Neural progenitor cell (in vitro differentiated cells): ENCODE measurements at places on chromosomes 13 and 19.

DNA sequence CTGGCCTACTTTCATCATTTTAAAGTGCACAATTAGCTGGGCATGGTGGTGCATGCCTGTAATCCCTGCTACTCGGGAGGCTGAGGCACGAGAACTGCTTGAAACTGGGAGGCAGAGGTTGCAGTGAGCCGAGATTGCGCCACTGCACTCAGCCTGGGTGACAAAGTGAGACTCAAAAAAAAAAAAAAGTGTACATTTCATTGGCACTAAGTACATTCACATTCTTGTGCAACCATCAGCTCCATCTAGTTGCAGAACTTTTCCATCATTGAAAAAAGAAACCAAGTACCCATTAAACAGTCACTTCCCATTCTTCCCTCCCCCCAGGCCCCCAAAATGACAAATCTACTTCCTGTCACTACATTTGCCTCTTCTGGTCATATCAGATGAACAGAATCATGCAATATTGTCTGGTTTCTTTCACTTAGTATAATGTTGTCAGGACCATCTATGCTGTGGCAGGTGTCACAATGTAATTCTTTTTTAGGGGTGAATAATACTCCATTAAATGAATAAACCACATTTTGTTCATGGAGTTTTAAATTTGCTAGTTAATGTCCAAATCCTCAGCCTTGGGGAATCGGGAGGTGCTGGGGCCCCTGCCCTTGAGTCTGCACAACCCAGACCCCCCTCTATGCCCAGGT lies 7.4 kb upstream of the SIGLEC11 start:
- DNase-seq, result no peak

GRCh38 chr19:48926909-48927308 lies 6.6 kb upstream of the DHDH start:
- DNase-seq, result no peak

- DNase-seq, result peak; percentile 96
Measured at GRCh38 chr19:32677657-32678056, 2.0 kb downstream of the RGS9BP start.

GRCh38 chr13:81207231-81207630 lies 866.3 kb upstream of the SPRY2 start:
- DNase-seq, result no peak

GRCh38 chr19:29724746-29725145 lies 9.7 kb upstream of the C19orf12 start:
- no peak for DNase-seq

GRCh38 chr19:19319732-19320360 lies 463 bp downstream of the SUGP1 start:
- no peak for DNase-seq

GRCh38 chr19:56423985-56424353 lies 19.8 kb downstream of the ZNF583 start:
- DNase-seq, result no peak

GRCh38 chr13:98475522-98475921 lies 101.4 kb downstream of the STK24 start:
- peak; percentile 93 for DNase-seq

DNA sequence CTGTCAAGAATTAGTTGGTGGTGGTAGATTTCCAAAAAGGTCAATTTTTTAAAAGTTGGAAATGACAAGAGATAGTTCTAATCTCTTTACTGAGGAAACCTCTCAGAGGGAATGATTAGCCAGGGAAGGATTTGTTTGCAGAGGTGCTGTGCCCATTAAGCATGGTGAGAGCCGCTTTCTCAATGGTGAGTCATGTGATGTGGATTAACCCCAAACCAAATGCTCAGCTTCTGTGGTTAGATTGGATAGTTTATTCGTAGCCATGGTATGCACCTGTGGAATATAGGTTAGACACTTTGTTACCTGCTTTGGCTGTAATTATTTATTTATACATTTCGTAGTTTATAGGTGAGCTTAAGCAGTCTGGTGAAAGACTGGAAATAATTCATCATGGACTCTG lies 7.1 kb downstream of the HNRNPM start:
- peak; percentile 40 for DNase-seq

GRCh38 chr13:70889163-70889562 lies 780.9 kb upstream of the KLHL1 start:
- DNase-seq, result no peak

GRCh38 chr13:63044589-63045313 lies 1629.1 kb upstream of the PCDH20 start:
- peak; percentile 7 for DNase-seq

DNA sequence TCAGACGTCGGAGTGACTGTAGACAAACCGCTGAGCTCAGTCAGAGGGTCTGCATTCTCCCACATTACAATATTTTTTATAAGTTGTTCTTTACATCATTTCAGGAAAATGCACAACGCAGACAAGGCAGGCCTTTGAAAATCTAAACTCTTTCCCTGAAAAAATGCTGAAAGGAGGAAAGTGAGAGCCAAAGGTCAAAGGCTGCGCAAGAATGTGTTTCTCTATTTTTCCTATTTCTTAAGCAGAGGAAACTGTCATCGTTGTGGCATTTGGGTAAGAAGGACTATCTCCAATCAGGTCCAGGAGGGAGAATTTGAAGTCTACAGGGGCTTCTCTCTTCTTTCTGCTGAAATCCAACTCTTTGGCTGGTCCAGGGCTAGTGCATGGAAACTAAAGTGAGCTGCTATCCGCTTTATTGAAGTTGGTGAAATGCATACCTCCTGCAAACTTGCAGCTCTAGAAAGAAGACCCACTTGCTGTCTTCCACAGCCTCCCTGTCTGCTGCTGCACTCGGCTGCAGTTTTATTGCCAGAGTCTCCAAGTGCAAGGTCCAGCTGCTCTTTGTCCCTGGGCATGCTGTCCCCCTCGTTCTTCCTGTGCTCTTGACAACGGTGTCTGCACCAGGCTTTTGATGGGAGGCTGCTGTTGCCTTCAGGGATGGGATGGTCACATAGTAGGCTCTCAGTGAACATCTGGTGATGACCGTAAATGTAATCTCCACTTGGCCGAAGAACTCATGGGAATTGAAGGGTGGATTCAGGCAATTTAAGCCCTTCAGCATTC lies 31.2 kb downstream of the ZNF536 start:
- DNase-seq, result no peak

DNA sequence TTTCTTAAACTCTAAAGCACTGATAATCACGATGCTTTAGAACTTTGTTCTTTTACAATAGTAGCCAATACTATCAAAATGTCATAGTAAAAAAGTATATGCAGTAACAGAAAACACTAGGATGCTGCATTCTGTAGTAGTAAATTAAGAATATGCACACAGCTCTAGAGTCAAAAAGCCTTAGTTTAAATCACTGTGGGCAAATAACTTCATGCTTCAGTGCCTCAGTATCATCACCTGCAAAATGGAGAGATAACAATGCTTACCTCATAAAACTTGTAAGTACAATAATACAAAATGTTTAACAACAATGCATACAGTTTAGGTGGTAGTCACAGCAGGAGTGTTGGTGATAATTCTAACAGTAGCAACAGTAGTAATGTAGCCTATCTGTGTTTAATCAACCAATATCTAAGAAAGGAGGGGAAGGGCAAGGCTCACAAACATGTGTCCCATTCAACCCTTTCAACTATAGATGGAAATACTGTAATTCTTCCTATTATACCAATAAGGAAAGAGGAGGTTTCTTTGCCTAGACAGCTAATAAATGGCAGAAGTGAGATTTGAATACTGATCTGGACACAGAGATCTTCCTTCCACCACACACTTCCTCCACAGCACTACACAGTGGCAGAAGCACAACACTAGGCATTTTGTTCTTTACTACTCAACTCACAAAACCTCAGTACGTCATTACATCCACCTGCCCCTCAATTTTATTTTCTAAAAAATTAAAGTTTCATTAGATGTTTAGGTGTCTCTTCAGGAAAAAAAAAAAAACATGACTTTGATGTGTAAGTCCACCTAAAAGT lies 4.6 kb downstream of the RBM26 start:
- no peak for DNase-seq

GRCh38 chr13:110578363-110578762 lies 16.8 kb upstream of the RAB20 start:
- DNase-seq, result no peak

DNA sequence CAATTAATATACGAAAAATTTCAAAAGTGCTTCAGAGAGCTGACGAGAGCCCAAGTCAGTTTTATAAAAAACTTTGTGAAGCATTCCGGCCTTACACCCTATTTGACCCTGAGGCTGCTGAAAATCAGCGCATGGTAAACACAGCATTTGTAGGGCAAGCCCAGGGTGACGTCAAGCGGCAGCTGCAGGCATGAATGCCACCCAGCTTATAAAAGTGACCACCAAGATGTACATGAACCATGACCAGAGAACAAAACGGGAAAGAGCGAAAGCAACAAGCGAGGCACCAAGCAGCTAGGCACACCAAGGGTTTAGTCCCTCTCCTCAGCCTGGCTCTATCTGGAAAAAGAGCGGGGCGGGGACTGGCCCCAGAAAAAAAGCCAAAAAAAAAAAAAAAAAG lies 6.0 kb downstream of the SIGLEC11 start:
- no peak for DNase-seq

DNA sequence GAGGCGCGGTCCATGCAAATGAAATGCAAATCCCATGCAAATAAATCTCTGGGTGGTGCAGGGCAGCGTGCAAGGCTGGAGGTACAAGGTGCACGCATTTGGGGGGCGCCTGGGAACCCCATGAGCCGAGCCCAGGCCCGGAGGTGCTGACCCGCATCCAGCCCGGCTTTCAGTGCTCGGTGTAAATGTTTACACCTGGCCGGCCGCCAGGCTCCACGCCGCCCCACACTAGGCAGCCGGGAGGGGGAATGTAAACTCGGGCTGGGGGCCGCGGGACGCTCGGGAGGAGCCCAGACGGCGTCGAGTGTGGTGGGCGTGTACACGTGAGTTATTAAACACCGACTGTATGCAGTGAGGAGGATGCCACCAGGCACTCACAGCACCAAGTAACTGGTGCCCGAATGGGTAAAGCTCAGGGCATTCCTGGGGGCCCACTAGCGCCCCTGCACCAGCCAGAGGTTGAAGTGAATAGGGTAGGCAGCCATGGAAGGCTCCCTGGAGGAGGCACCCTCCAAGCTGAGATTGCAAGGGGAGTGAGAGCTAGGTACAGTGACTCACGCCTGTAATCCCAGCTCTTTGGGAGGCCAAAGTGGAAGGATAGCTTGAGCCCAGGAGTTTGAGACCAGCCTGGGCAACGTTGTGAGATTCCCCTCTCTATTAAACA lies 17.2 kb downstream of the FUT6 start:
- no peak for DNase-seq

DNA sequence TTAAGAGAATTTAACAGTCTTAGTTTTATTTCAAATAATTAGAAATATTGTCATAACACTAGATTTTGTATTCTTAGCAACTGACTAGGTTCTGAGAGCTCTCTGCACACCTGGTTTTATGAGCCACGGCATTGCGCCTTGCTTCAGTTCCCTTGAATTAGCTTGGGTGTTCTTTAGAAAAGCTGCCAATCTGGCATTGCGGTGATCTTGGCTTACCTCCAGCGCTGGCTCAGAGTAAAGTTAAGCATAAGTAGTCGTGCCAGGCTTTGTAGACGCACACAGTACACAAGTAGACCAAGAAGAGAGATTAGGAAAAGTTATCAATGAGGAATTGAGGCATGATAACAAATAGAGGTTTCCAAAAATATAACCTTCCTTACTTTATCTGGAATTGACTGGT lies 45.7 kb downstream of the TPP2 start:
- no peak for DNase-seq

GRCh38 chr19:7729211-7729610 lies 2.7 kb downstream of the CLEC4G start:
- no peak for DNase-seq

DNA sequence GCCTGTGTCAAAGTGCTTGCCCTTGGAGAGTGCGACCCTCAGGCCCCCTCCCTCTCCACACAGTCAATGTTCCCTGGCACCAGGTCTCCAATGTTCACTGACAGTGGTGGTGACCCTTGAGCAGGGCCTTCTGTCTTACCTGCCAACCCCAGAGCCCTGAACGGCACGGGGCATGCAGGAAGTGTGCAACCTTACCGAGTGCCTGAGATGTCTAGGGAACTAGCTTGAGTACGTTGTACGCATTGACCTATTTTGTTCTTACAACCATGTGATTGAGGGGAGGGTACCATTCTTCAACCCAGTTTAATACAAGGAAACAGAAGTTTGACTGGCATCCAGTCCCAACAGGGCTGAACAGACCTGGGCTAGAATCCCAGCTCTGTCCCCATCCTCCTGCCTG lies 13.2 kb downstream of the MAG start:
- no peak for DNase-seq
